Mononuclear cell (primary cell): ENCODE measurements at places on chromosomes 2 and 18. TPM values are rescaled to one million over a fixed set of nuclear protein-coding genes. Genes with fewer than 3 reads are reported as not detected.

Gene CAPN13
- total RNA-seq: under 0.01 TPM

Gene NR4A2
- 83.3 TPM for total RNA-seq

Gene RAB1A
- total RNA-seq: 81.9 TPM

Gene IFT172
- total RNA-seq: 5.9 TPM

Gene CYBRD1
- 7.5 TPM for total RNA-seq

Gene CD207
- 0.10 TPM for total RNA-seq

Gene SERPINB4
- total RNA-seq: not detected
